ENCODE measurements at places on chromosomes 11 and 22.

- DNase-seq, result no peak
Measured at GRCh38 chr11:128714123-128714522, 20.3 kb downstream of the FLI1 start.

DNA sequence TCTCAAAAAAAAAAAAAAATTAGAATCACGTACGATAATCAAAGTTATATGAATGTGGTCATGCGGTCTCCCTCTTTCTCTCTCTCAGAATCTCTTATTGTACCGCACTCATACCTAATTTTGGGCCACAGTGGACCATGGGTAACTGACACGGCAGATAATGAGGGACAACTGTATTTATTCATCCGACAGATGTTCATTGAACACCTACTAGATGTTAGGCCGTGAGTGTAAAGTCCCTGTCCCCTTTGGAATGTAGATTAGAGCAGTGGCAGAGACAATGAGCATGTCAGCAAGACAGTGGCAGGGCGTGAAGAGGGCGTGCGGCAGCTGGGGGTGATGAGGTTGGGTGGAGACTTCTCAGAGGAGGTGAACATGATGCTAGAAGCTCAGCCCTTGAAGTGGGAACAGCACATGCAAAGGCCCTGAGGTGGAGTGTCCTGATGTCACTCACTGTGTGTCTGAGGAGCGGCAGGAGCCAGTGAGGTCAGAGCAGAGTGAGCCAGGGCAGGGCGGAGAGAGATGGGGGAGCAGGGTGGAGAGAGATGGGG is 25.1 kb downstream of the CACNA1I start:
- DNase-seq, result no peak

GRCh38 chr22:24421428-24421931 is 5.9 kb upstream of the ADORA2A start:
- DNase-seq, result no peak

DNA sequence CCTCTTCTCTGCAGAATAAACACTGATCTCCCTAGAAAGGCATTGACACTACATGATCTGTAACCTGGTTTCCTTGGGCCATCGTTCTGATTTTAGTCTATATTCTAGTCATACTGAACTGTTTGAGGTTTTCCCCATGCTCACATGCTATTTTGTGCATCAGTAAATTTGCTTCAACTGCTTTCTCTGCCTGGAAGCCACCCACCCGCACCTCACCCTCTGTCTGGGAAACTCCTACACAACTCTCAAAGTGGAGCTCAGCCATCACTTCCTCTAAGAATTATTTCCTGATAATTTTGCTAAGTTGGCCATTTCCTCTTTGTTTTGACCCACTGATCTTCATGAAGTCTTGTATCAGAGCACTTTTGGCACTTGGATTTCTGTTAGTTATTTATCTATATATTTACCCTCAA is 36.1 kb downstream of the MMP20 start:
- no peak for DNase-seq

- no peak for DNase-seq
Measured at GRCh38 chr11:438101-438844, 3.5 kb downstream of the ANO9 start.

DNA sequence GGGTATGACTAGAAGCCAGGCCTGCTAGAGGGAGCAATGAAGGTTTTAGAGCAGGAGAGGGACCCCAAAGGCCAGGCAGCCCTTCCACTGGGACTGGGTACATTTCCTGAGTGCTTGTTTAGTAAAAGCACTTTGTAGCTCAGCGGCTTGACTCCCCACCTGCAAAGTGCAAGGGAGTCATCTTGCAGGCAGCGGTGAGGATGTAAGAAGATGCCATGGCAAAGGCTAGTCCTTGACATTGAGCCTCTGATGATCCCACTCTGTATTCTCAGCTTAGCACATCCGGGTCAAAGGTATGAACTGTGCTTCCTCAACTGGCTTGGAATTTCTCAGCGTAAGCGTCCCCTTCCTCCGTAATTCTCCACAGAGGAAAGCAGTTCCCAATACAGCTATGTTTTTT is 3.1 kb upstream of the UBE2L3 start:
- DNase-seq, result no peak

- no peak for DNase-seq
Measured at GRCh38 chr11:102620818-102621561, 4.1 kb downstream of the MMP20 start.

DNA sequence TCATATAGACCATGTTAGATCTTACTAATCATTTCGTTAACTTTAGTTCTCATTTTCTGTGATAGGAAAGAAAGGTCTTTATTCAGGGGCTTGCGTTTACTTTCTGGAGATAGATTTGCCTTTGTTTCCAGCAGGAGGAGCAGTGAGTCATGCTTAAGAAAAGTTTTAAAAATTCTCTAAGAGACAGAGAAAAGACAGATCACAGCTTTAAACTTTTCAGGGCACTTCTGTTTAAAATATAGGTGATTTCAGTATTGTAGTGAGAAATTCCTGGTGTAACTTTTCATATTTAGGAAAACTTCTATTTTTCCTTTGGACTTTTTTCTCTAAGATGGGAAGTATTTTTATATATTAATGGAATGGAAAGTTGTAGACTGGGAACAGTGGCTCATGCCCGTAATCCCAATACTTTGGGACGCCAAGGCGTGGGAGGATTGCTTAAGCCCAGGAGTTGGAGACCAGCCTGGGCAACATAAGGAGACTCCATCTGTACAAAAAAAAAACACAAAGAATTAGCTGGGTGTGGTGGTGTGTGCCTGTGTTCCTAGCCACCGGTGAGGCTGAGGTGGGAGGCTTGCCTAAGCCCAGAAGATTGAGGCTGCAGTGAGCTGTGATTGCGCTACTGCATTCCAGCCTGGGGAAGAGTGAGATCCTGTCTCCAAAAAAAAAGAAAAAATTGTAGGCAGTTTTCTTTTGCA is 60.3 kb downstream of the ATXN10 start:
- no peak for DNase-seq

DNA sequence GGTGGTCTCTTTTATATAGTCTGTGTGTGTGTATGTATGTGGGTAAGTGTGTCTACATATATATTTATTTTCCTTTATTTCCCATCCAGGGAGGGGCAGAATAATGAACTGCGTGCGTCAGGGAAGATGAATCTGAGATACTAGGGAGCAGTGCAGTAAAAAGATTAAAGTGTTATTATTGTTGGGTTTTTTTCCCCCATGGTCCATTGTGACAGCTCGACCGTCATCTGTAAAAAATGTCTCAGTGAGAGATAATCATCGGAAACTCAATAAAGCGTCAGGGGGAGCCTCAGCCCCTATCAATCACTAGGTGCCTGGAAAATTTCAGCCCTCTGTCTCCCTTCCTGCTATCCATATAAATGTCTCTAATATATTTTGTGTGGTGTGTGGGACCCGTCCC is 64.6 kb downstream of the CLPB start:
- DNase-seq, result no peak

DNA sequence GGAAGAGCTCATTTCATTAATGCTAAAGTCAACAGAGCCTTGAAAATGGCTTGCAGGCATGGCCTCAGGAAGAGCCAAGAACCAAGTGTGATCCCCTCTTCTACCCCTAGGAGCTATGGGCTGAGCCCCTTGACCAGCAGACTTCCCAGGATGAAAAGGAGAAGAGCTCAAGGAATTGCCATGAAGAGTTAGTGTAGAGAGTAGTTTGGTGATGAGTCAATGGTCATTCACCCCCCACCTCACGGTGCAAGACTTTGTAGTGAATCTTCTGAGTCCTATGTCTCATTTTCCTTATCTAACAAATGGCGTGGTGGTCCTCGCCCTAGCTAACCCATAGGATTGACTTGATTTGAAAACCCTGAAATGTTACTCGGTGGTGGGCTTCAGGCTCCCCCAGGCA is 422.4 kb upstream of the CADM1 start:
- no peak for DNase-seq

- no peak for DNase-seq
Measured at GRCh38 chr22:46453006-46453828, 84.2 kb downstream of the CELSR1 start.

DNA sequence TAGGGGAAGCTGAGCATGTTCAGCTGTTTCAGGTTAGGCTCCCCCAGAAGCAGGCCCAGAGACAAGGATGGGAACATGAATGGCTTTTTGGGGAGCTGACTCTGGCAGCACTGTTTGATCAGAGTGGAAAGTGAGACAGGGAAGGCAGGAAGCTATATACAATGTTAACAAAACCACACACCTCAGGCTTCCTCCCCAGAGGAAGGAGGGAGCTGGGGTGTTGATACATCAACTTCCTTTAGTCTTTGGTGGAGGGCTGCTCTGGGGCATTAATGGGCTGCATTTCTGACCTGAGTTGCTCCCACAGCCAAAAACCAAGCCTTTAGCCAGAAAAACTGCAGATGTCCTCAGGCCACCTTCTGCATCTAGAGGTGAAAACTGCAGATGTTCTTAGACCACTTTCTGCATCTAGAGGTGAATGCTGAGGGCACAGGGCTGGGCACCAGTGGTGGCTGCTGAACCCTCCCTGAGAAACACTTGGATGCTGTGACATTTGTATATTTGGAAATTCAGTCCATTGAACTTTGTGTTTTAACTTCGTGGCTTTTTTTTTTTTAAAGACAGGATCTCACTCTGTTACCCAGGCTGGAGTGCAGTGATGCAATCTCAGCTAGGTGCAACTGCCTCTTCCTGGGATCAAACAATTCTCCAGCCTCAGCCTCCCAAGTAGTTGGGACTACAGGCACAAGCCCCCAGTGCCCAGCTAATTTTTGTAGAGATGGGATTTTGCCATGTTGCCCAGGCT is 49.9 kb downstream of the KIAA1671 start:
- no peak for DNase-seq

GRCh38 chr11:67482275-67482826 is 475 bp upstream of the AIP start:
- no peak for DNase-seq

DNA sequence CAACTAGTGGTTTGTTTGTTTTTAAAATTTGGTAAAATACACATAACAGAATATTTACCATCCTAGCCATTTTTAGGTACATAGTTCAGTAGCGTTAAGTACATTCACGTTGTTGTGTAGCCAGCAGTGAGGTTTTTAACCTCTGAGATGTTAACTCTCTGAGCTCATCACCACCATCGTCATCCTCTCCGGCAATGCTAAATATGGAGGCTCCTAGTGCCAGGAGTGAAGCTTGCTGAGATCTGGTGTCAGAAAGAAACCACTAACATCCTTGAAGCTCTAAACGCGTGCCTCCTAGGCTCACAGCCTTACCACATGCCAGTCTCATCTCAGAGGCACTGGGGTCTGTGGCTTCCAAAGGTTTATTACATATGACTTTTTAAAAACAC is 330.2 kb upstream of the B3GAT1 start:
- no peak for DNase-seq

- DNase-seq, result peak; percentile 62
Measured at GRCh38 chr22:39090426-39091064, 6.5 kb upstream of the APOBEC3H start.

- DNase-seq, result no peak
Measured at GRCh38 chr22:29334696-29335344, 19.3 kb upstream of the RASL10A start.

GRCh38 chr11:121551463-121551862 is 98.7 kb upstream of the SORL1-AS1 start:
- DNase-seq, result no peak

GRCh38 chr11:131770801-131771200 is 400.4 kb downstream of the NTM start:
- DNase-seq, result no peak

DNA sequence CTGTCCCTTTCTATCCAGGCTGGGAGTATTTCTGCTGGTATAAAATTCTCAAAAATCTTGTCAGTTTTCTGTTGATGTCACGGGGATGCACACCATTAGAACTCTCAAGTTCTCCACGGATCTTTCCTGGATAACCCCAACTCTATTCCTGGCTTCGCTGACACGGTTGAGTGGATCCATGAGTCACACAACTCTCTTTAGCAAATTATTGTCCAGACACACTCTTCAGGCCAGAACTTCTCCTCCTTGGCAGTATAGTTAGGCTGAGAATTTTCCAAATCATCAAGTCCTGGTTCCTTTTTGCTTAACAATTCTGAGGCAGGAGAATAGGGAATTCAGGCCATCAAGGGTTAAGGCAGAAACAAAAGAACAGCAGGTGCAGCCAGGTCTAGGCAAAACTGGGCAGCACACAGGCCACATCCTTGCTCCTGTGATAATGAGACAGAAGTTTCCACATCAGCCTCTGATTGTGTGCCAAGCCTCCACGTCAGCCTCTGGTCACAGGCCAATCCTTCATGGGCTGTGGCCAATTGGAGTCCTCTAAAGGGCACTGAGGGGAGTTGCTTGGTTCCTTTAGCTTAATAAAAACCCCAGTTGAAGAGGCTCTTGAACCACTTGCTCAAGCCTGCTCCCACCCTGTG is 5.7 kb upstream of the ACAT1 start:
- no peak for DNase-seq

GRCh38 chr11:26191193-26191592 is 140.7 kb upstream of the ANO3 start:
- DNase-seq, result no peak

GRCh38 chr11:118635237-118635591 is 27.8 kb downstream of the PHLDB1 start:
- no peak for DNase-seq

DNA sequence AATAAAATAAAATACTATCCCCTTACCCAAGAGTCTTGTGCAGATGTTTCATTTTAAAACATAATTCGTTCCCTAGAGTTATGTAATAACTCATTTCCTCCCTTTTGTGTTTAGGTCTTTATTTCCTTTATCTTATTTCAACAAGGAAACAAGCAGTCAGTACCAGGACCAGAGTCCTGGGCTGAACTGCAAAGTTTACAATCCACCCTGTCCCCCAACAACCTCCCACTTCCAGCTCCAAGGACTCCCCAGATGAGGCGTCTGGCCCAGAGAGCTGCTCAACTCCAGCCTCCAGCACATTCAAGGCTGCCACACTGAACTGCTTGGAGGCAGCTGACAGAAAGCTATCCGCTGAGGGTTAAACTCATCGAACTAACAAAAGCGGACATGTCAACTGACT is 4.5 kb downstream of the POLDIP3 start:
- DNase-seq, result no peak

DNA sequence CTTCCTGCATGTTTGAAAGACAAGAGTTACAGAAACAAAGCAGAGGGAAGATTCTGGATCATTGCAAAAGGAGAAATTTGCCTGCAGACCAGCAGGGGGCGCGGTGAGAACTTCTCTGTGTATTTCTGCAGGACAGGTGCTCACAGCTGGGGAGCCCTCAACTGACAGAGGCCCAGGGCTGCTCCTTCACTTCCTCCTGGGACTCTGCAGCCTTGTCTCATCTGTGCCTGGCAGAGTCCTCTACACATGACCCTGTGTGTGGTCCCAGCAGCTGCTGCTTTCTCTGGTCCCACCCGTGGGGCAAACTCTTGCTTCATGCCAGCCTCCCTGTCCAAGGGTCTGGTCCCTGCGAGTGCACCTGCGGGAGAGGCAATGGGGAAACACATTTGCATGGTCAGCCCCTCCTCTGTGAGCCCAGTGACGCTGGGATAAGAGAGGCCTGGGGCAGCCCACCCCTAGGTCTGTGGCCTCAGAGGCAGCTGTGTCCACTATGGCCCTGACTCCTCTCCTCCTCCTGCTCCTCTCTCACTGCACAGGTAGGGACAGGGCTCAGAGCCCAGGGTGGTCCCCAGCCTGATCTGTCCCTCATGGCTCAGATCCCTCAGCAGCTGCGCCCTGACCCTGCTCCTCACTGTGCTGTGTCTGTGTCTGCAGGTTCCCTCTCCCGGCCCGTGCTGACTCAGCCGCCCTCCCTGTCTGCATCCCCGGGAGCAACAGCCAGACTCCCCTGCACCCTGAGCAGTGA is 43.2 kb upstream of the VPREB1 start:
- DNase-seq, result no peak

Data from activated CD4-positive, CD25-positive, alpha-beta regulatory T cell treated with anti-CD3 and anti-CD28 coated beads, Interleukin-2, amount 50 U/mL, for 16 hours (primary cell).